ENCODE measurements at places on chromosomes 3 and 15.
A peak's percentile ranks its signal among the peaks of the same experiment; 100 is the strongest.

DNA sequence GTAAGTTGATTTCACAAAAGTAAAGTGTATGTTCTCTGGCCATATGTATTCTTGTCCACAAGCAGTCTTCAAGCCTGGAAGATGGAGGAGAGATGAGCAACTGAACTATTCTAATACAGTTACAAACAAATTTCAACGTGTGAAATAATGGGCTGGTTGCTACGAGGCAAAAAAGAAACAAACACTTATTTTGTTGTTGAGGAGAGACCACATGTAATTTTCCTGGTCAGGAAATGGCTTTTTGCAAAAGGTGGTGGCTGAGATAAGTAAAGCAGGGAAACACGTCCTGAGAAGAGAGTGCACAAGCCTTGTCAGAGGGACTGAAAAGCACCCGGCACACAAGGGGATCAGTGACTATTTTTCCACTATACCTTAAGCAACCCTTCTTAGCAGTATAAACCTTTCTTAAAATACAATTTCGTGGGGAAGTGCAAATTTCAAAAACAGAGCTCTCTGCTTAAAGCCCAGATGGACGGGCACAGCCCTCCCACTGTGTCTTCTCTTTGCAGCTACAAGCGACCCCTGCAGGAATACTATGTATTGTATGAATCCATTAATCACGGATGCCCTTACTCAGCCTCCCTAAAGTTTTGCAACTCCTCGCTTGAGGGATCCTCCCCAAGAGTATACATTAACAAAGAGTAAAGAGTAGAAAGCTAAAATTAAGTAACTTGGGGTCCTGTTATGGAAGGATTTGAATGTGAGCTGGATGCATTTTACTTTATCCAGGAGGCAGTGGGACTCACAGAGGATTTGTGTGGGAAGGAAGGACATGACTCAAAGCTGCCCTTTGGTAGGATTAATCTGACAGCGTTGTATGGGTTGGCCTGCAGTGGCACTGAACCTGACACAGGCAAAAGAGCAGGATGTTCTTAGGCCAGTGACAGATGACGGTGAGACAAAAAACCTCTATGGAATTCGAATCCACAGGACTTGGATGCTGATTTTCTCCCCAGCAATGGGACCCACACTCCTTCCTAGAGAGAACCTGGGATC is 253.7 kb downstream of the IL5RA start:
- DNase-seq = no peak

GRCh38 chr3:148631124-148631903 is 66.4 kb upstream of the AGTR1 start:
- DNase-seq = no peak

GRCh38 chr15:76062286-76062685 is 2.5 kb downstream of the TMEM266 start:
- DNase-seq = no peak

GRCh38 chr15:52567871-52568600 is 794 bp downstream of the ARPP19 start:
- no peak for DNase-seq

GRCh38 chr15:88331291-88331690 is 74.8 kb upstream of the NTRK3 start:
- DNase-seq = no peak

GRCh38 chr15:99343881-99344551 is 92.7 kb downstream of the LRRC28 start:
- peak; percentile 45 for DNase-seq

DNA sequence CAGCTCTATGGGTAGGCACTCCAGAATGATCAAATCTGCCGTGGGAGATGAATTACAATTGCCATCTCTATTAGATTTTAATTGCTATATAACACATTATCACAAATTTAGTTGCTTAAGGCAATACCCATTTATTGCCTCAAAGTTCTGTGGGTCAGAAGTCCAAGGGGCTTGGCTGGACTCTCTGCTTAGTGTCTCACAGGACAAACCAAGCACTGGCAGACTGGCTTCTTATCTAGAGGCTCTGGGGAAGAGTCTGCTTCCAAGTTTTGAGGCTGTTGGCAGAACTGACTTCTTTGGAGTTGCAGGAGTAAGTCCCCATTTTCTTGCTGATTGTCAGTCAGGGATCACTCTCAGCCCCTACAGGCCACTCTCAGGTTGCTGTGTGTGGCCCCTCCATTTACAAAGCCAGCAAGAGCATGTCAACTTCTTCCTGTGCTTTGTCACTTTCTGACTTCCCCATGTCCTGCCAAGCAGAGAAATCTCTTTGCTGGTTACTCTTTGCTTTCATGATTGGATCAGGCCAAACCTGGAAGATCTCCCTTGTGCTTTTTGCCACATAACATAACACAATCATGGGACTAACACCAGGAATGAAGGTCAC is 93.5 kb upstream of the PRICKLE2 start:
- no peak for DNase-seq

GRCh38 chr15:45242289-45242688 is 9.7 kb upstream of the SLC28A2 start:
- no peak for DNase-seq

Data from activated naive CD4-positive, alpha-beta T cell (primary cell).